ENCODE measurements at places on chromosomes 13 and 19.

GRCh38 chr13:88103824-88104223 lies 432.7 kb downstream of the SLITRK5 start:
- no peak for DNase-seq

DNA sequence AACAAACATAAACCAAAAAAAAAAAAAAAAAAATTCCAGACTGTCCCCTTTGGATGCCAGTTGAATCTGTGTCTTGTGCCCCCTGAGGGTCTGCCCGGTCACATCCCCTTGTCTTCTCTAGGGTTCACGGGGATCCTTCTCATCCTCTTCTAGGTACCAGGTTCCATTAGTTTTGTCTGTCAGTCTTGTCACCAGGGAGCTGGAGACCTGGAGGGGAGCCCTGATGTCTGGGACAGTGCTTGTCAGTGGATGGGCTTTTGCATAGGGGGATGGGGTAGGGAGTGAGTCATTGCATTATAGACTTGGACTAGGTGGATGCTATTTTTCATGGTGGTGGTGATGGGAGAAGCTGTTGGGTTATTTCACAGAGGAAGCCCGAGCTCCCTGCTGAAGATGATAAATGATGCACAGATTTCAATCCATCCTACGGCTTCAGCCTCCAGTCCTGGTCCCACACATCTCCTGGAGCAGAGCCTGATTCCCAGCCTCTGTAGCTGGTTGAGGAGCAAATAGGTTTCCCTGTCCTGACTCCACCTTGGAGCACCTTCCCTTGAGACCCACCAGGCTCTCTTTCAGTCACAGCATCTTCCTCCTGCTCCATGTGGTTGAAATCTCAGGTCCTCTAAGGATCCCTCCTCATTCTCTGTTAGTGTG lies 26.0 kb downstream of the WTIP start:
- no peak for DNase-seq

- DNase-seq = no peak
These were observed 776.3 kb downstream of the EFNB2 start for GRCh38 chr13:105758918-105759860.

DNA sequence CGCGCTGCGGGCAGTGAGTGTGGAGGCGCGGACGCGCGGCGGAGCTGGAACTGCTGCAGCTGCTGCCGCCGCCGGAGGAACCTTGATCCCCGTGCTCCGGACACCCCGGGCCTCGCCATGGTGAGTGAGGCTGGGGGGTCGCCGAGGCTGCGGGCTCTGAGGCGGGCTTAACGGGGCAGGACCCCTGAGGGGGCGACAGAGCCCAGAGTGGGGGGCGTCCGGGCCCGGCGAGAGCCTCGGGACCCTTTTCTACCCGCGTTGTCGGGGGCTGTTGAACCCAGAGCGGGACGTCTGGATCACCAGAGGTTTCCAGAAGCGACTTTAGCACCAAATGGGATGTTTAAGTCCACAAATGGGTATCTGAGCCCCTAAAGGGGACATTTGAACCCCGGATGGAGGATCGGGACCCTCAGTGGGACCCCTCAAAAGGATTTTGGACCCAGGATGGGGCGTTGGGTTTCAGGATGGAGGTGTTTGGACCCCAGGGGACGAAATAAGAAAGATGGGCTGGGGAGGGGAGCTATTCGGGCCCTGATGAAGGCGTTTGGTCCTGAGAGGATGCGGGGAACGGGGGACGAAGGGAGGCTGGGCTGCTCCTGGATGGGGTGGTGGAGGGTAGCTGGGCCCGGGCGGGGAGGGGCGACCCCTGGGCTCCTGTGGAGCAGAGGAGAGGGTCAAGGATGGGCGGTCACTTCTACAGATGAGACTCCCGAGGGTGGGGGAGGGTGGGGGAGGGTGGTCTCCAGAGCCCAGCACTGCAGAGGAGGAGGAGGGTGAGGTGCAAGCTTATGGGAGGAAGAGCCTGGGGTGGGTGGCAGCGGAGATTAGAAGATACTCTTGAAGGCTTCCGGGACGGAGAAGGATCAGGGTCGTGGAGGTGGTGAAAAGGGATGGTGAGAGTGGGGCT lies at the start of gene CALM3:
CALM3 (plus strand) TSS at position 13 of the 907 bp plus-strand sequence; CDS start at position 118, 105 bp downstream.
- DNase-seq = no peak

- no peak for DNase-seq
These were observed 222.4 kb downstream of the NBEA start for GRCh38 chr13:35164324-35164932.

DNA sequence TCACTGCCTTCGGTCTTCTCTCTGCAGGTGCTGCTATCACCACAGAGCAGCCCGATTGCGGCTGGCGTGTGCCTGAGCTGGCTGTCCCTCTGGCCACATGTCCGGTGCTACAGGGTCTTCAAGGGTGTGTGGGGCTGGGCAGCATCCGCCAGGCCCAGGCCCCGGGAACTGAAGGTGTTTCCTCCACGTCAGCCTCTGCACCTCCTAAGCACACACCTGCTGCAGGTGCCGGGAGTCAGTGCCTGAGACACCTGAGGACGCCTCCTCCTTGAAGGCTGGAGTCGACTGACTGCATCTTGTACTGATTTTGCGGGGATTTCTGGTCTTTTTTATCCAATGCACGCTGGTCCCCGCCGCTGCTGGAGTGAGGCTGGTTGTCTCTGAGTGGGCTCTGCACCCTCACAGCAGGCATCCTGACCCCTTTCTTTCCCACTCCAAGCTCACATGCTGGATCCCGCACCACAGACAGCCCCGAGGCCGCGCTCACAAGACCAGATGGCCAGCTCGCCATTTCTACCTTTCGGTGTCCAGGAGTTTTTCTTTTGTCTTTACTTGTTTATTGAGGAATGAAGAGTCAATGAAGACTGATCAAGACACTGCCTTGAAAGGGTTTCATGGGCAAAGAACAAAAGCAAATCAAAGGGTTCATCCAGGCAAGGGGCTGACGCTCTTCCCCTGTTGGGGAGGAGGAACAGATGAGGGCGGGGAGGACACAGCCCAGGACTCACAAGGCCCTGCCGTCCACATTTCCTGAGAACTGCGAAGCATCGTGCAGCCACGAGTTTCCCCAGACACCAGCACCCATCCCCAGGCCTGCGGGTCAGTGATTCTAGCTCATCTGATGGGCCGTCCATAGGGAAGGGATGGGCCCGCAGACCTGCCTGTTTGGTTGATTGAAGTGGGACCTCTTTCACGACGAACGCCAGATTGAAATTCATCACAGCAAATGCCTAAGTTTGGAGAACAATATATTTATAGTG lies 203.8 kb upstream of the SOX1 start:
- DNase-seq = no peak

DNA sequence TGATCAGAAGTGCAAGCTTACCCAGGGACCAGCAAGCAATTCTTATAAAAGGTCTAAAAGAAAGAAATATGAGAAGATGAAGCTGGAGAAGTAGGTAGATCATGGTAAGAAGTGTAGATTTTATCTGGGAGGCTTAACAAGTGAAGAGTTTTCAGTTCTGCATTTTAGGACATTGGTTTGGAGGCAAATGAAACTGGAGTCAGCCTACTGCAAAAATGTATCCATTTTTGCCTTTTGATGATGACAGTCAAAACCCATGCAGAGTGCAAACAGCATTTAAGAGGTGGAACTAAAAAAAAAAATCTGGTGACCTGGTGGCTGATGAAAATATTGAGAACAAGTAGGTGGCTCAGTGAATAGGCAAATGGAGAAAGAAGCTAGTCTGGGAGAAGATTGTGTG lies 216.9 kb downstream of the DNAJC15 start:
- no peak for DNase-seq

GRCh38 chr13:109691689-109692088 lies 94.7 kb downstream of the IRS2 start:
- no peak for DNase-seq

DNA sequence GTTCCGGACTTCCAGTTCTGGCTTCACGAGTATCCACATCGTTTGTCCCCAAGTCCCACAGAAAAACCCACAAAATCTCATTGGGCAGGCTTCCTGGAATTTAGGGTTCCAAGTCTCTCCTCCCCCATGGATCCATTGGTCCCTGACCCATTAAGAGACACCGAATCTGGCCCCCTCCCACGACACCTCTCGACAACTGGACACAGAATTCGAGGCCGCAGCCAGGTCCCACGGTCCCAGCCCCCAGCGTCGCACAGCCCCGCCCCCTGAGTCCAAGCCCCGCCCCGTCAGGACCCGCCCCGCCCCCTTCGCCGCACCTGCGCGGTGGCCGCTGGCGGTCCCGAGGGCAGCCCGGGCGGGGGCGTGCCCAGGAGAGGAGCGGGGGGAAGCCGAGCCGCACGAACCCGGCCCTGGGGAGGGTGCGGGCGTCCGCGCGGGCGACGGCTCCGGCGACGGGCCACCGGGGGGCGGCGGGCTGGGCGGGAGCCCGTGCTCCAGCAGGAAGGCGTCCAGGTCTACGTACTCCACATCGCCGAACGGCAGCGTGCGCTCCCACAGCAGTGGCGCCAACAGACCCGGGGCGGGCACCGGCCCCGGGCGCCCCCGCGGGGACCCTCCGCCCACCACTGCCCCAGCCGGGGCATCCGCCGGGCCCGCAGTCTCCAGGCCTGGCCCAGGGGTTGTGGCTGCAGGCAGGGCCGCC lies 1.8 kb downstream of the DBP start:
- DNase-seq = peak; percentile 59

DNA sequence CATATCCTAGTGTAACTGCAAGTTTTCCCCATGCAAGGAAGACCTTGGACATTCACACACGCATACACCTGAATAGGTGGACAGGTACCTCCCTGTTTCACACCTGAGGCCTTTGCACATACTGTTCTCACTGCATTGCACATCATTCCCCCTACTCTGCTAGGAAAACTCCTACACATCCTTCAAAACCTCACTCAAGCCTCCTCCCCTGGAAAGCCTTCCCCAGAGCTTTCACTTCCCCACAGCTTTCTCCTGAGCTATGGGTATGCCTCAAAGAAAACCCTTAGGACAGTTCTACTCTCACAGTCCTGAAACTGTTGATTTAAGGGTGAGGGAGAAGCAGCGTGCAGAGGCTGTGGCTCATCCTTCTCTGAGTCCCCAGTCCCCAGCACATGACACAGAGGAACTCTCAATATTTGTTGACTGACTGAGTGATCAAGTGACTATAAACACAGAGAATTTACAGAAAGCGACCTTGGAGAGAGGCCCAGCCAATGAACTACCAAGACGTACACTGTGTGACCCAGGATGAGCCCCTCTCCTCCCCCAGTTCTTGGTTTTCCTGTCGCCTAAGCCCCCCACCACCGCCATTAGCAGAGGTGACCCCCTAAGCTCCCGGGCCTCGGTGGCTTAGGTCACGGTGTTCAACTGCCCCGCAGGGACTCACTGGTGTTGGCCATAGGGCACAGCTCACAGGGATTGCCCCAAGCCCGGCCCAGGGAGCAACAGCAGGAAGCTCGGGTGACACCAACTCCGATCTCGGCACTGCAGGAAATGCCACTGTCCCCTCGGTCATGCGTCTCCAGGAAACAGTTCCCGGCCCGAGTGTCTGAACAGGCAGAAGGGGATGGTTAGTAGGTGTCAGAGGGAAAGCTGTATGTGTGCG lies 40.6 kb downstream of the FBN3 start:
- no peak for DNase-seq

GRCh38 chr13:108895220-108895704 lies 265.9 kb downstream of the MYO16 start:
- DNase-seq = no peak

DNA sequence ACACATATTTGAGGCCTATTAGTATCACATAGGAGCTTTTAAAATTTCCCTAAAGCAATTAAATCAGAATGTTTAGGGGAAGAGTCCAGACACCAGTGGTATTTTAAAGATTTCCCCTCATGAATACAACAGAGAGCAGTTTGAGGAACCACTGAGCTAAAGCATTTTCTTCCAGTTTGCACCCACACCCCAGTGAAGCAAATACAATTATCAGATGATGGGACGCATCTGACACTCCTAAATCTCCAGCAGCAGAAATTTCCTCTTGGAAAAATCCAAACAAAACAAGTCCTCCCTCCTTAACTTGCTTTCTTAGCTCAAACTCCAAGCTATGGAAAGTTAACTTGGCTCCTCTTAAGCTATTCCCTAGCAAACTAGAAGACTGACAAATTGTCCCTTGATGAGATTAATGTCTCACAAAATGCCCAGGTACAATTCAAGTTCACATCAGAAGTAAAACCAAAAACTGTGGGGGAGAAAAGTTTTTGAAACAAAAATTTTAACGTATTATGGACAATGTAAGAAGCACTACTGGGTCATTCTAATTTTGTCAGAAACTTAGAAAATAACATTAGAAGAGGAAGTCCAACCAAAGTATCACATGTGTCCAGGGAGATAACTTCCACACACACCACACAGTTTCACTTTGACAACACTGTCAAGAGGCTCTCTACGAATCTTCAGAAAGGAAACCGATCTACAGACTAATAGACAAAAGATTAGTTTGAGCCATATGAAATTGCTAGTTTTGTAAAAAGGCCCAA lies 74.1 kb downstream of the ABCC4 start:
- no peak for DNase-seq

DNA sequence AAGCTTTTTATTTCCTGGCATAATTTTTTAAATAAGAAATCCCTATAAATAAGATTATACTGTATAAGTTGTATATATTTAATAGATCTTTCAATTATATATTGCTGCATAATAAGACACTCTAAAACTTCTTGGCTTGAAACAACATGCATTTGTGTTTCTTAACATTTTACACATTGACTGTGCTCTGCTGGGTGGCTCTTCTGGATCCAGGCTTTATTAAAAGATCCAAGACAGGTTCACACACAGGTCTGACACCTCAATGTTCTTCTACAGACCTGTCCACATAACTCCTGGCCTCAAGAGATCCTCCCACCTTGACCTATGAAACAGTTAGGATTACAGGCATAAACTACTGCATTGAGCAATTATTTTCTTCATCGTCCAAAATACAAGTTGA lies 77.6 kb upstream of the PCDH17 start:
- DNase-seq = no peak

DNA sequence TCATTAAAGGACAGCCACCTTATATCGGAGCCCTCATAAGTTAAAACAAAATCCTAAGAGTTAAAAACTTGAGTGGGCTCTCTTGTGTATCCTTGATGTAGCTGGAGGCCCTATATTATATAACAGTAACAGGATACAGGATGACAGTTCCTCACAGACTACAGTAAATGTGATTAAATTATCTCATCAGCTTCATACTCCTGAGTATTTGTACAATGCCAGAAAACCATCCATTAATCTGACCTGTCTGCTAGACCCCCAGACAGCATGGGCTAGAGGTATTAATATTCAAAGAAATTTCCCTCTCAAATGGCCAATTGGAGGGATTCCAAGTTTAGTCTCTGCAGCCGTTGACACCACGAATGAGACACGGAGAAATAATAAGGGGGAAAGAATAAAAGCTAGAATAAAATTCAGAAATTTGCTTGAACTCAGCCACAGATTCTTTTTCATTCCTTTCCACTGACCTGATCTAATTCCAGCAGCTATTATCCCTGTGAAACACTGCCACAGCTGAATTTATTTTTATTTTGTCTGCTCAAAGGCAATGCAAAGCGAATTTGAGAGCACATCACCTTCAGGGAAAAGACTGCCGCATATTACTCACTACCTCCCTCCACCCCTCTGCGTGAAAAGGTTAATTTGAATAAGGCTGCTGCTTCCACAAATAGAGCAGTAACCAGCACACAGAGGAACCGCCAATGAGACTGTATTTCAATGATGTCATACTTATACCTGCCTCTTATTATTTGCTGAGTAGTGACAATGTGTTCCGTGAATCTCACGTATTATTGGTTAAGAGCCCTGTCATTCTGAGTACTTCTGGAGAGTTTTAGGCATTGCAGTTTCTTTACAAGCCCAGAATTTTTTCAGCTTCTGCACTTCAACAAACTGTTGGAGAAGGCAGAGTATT lies 155.9 kb upstream of the KLF12 start:
- no peak for DNase-seq

Data from stimulated activated CD4-positive, alpha-beta T cell treated with anti-CD3 and anti-CD28 coated beads, Interleukin-1b, Interleukin-23, amount 100 ng/mL, for 1 hour (primary cell).